ENCODE measurements at places on chromosomes 11 and 22.

DNA sequence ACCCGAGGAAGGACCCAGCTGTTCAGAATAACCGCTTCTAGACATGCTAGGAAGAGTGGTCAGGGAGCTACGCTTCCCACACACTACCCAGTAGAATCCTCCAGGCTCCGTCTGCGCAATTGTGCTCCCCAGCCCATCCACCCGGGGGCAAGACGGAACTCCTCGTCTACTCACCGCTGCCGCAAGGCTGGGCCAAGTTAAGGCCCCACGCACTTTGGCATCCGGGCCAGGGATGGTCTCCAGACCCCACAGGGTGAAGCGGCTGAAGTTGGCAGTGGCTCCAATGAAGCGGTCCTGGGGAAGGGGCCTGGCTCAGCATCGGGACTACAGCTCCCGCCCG, 757 bp downstream of the RNASEH2C start:
- peak; percentile 11 for DNase-seq

GRCh38 chr11:81840380-81840779, 893.3 kb downstream of the FAM181B start:
- DNase-seq: peak; percentile 59

DNA sequence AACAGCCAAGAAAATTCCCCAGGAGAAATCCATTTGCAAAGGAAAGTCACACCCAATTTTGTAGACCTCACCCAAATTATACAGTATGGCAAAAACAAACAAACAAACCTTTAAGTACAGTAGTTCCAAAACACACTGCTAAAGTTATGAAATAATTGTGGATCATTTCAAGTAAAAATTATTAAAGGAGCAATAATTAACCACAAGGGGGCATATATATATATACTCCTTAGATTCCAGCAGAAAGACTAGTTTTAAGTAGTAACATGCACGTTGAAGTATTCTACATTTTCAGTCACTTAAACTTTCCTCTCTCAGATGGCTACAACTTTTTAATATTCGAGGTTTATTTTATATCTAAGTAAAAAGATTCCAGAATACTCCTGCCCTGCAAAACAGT, 26.8 kb downstream of the RNF141 start:
- DNase-seq: peak; percentile 11

- peak; percentile 34 for DNase-seq
Observed at GRCh38 chr11:1873048-1873812, 18.5 kb downstream of the PRR33 start.

DNA sequence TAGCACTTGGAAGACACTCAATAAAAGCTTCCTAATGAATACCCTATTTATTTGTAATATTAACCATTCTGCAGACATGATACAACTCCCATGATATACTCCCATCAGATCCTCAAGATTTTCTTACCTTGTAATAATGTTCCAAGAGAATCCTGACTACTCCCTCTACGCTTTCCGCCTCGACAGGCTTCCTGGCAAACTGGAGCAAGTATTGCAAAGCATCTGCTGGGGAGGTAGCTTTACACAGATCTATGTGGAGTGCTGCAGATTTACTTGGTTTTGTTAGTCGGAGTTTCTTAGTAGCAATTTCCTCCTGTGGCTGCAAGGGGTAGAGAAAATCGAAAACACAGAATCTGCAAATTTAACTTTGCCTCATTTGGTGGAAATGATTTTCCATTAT, 3.5 kb downstream of the INTS4 start:
- DNase-seq: no peak

DNA sequence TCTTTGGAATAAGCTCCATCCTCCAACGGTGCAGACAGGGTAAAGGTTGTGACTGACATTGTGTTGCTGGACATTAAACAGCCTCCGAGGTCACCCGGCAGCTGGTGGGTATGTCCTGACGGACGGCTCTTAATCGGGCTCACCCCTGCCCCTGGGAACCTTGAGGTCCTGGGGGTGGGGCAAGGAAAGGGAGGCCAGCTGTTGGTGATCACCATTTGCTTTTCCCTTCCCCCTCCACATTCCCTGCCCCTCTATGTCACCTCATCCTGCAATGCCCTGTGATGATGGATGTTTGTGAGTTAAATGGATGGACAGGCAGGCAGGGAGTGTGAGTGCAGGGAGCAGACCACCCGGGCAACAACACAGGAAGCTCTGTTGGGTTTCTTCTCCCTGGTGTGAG, 26.3 kb downstream of the APLNR start:
- DNase-seq: no peak

GRCh38 chr11:78927511-78927910, 352.8 kb upstream of the NARS2 start:
- DNase-seq: no peak

- DNase-seq: no peak
Observed at GRCh38 chr11:83152264-83152663, 4.7 kb upstream of the PCF11 start.

GRCh38 chr11:117166491-117166890, 12.1 kb upstream of the SIDT2 start:
- DNase-seq: peak; percentile 20

DNA sequence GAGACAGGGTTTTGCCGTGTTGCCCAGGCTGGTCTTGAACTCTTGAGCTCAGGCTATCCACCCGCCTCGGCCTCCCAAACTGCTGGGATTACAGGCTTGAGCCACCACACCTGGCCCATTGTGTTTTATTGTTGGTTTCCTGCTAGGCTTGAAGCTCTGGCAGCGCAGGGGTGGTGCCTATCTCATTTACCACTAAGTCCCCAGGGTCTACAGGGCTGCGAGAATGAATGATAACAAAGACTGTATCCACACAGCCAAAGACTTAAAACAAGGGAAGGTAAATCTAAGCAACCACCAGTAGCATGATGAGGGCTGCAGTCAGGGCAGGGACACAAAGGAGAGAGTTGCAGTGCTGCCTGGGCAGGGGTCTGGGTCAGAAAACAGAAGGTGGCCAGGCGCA, 37.3 kb upstream of the XBP1 start:
- DNase-seq: no peak

DNA sequence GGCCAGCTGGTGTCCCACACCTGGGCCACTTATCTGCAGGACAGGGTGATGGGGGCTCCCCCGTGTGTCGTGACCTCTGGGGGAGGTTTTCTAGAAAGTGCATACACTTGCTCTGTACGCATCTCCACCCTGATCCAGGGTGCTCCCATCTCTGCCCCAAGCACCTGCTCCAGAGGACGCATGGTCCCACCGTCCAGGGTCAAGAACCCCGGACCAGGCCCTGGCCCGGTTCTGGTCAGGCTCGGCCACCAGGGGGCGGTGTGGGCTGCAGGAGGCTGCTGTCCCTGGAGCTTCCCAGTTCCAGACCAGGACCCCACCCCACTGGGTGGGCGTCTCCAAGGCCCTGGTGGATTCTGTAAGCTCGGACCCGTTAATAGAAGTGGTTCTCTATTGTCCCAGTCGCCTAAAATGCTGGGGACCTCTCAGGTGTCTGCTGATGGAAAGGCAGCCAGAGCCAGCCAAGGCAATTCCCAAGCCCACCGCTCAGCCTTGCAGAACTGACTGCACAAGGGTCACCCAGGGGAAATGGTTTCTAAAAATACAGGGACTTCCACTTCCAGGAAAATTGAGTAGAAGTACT, 34.7 kb upstream of the SEPTIN5 start:
- DNase-seq: no peak

GRCh38 chr11:111039982-111040381, 205.5 kb upstream of the POU2AF2 start:
- no peak for DNase-seq

DNA sequence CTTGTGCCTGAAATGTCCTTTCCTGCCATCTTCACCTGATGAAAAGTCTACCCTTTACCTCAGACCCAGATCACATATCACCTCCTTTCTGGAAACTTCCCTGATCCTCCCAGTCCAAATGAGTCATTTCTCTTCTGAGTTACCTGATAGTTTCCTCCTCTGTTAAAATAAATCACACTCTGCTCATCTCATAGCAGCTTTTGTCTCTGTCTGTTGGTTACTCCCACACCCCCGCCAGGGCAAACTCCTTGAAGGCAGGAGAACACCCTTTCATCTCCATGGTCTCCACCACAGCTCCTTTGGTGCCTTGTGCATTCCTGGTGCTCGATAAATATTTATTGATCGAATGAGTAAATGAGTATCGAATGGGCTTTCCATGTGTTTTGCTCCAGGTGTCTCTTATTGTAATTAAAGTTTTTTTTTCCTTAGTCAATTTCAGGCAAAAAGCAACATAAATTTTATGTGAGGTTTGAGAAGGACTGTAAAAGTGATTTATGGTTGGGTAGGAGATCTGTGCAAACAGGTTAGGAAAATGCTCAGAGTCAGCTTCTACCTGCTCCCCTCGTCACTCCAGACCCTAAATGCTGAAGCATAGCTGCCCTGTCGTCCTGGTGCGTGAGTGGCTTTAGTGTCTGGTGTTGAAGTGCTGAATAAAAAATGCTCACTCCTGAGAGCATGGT, 178.2 kb downstream of the GRIK4 start:
- DNase-seq: no peak

DNA sequence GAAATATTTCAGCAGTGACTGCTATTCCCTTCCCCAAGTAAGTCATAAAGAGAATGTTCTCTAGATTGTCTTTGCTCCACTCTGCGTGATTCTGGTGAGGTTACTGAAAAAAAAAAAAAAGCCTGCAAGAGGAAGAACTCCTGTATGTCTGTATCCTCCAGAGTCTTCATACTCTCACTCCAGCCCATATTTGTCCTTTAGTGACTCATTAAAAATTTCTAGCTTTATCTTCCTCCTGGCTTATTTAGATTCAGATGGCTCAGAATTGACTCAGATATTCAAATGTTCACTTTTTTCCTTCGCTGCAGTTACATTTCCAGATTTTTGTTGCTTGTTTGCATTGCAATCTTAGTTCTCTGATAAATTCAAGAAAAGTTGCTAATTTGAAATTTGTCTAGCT, 76.3 kb upstream of the CNTN5 start:
- DNase-seq: peak; percentile 1

- DNase-seq: no peak
Observed at GRCh38 chr11:65440831-65441499, 18.4 kb downstream of the NEAT1 start.

GRCh38 chr11:856397-856796, 13.7 kb downstream of the TSPAN4 start:
- DNase-seq: no peak

GRCh38 chr11:47714554-47715081, 551 bp downstream of the AGBL2 start:
- no peak for DNase-seq

- DNase-seq: no peak
Observed at GRCh38 chr11:80293293-80293692, 852.5 kb upstream of the TENM4 start.

DNA sequence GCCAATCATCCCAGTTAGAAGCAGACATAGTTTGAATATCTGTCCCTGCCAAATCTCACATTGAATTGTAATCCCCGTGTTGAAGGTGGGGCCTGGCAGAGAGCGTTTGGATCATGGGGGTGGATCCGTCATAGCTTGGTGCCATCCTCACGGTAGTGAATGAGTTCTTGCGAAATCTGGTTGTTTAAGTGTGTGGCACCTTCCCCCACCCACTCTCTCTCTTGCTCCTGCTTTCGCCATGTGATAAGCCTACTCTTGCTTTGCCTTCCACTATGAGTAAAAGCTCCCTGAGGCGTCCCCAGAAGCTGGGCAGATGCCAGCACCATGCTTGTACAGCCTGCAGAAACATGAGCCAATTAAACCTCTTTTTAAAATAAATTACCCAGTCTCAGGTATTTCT, 5.0 kb upstream of the CCDC81 start:
- no peak for DNase-seq

DNA sequence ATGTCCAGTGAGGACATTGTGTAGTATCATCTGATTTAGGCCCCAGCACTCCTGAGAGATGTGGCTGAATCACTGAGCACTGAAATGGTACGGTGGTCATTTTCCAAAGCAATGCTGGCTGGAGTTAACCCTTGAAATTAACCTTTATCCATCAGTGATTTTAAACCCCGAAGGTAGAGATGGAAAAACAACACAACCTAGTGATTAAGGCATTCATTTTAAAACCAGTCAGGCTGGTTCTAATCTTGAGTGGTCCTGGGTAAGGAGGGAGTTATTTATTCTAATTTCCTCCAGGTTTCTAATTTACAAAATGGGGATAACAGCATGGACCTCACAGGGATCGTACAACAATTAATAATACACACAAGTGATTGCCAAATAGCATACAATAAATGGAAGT, 6.6 kb upstream of the CSNK2A3 start:
- no peak for DNase-seq

Measured in fibroblast of upper back skin (primary cell).